Osteocyte (in vitro differentiated cells): ENCODE measurements at places on chromosomes 12 and 14. TPM values are rescaled to one million over a fixed set of nuclear protein-coding genes. Genes with fewer than 3 reads are reported as not detected.

GRCh38 chr14:55671641-55672040 lies 91.6 kb downstream of the KTN1 start:
- H3K27me3 ChIP-seq: no peaks in the 10 kb centered on the region
- no peak overlapping the region for H3K4me3 ChIP-seq
- no peak overlapping the region for H3K27ac ChIP-seq
- peaks cover 54% of the 10 kb centered on the region for H3K36me3 ChIP-seq
- DNase-seq: no peak

DNA sequence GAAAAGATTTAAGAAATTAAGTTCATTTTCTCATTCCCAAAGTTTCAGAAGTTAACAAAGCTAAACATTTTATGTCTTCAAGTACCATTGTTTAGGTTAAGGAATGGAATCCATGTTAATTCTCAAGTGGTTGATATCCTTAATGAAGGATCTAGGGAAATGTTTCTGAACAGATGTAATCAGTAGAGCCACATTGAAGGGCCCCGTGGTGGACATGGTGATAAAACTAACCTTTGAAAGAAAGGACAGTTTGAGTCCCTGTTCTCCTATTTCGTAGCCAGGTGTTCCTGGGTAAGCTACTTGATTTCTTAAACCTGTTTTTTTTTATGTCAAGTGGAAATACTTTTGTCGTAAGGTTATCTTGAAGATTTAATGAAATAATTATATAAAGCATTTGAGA lies 4.6 kb downstream of the PPM1A start:
- H3K36me3 ChIP-seq: no peaks in the 10 kb centered on the region
- H3K27me3 ChIP-seq: no peaks in the 10 kb centered on the region
- H3K4me1 ChIP-seq: peaks cover 38% of the 10 kb centered on the region
- H3K4me3 ChIP-seq: no peak overlapping the region
- DNase-seq: no peak

GRCh38 chr12:7188562-7189397 lies 706 bp upstream of the PEX5 start:
- no peak for DNase-seq
- peak overlapping the region; percentile 92 for H3K4me3 ChIP-seq
- H3K36me3 ChIP-seq: peaks cover 14% of the 10 kb centered on the region
- H3K4me1 ChIP-seq: peaks cover 22% of the 10 kb centered on the region

- H3K4me1 ChIP-seq: no peaks in the 10 kb centered on the region
- no peaks in the 10 kb centered on the region for H3K36me3 ChIP-seq
- H3K27ac ChIP-seq: no peak overlapping the region
- no peak for DNase-seq
- H3K4me3 ChIP-seq: no peak overlapping the region
These were observed 493.8 kb downstream of the NPAS3 start for GRCh38 chr14:33432407-33433023.

GRCh38 chr12:131372706-131373195 lies 338.1 kb upstream of the SFSWAP start:
- no peak overlapping the region for H3K4me3 ChIP-seq
- H3K27ac ChIP-seq: no peak overlapping the region

LHX5 gene
- not detected in 2 replicates for total RNA-seq

SRGAP1 gene
- 11.0 and 11.7 TPM in 2 replicates for total RNA-seq

- H3K27me3 ChIP-seq: peaks cover 6% of the 10 kb centered on the region
- H3K27ac ChIP-seq: no peak overlapping the region
- H3K4me3 ChIP-seq: no peak overlapping the region
- H3K4me1 ChIP-seq: no peaks in the 10 kb centered on the region
- peaks cover 5% of the 10 kb centered on the region for H3K36me3 ChIP-seq
These were observed 11.8 kb upstream of the SYNE2 start for GRCh38 chr14:63840981-63841380.
